ENCODE measurements at places on chromosomes 1 and 21. TPM values are rescaled to one million over a fixed set of nuclear protein-coding genes. Genes with fewer than 3 reads are reported as not detected.

- DNase-seq, result no peak
- H3K4me1 ChIP-seq, result peaks cover 37% of the 10 kb centered on the region
- no peak overlapping the region for H3K4me3 ChIP-seq
- H3K27ac ChIP-seq, result no peak overlapping the region
Observed at GRCh38 chr1:23526329-23527041, 4.5 kb downstream of the E2F2 start.

- H3K27ac ChIP-seq, result no peak overlapping the region
- H3K4me3 ChIP-seq, result no peak overlapping the region
- H3K4me1 ChIP-seq, result peaks cover 6% of the 10 kb centered on the region
- DNase-seq, result no peak
Observed at GRCh38 chr1:167165948-167166689, 54.6 kb upstream of the POU2F1 start.

- H3K27ac ChIP-seq, result no peak overlapping the region
- H3K4me1 ChIP-seq, result no peaks in the 10 kb centered on the region
- H3K36me3 ChIP-seq, result no peaks in the 10 kb centered on the region
- no peak for DNase-seq
- H3K4me3 ChIP-seq, result no peak overlapping the region
Observed at GRCh38 chr1:195754303-195754702, 853.9 kb downstream of the KCNT2 start.

- no peaks in the 10 kb centered on the region for H3K27me3 ChIP-seq
- peaks cover 23% of the 10 kb centered on the region for H3K4me1 ChIP-seq
- no peaks in the 10 kb centered on the region for H3K36me3 ChIP-seq
- no peak overlapping the region for H3K27ac ChIP-seq
- no peak for DNase-seq
Observed at GRCh38 chr1:8950309-8950708, 4.6 kb downstream of the CA6 start.

The ABCG1 gene
- polyA plus RNA-seq, result 16.1 TPM

- peak overlapping the region; percentile 87 for H3K4me3 ChIP-seq
- H3K27me3 ChIP-seq, result no peaks in the 10 kb centered on the region
- no peak for DNase-seq
- H3K4me1 ChIP-seq, result peaks cover 13% of the 10 kb centered on the region
Observed at GRCh38 chr1:153976819-153977249, 640 bp downstream of the JTB start.

GRCh38 chr1:167229719-167230385 is 9.2 kb downstream of the POU2F1 start:
- peaks cover 2% of the 10 kb centered on the region for H3K4me1 ChIP-seq
- no peak overlapping the region for H3K27ac ChIP-seq
- H3K27me3 ChIP-seq, result no peaks in the 10 kb centered on the region
- no peak overlapping the region for H3K4me3 ChIP-seq
- H3K36me3 ChIP-seq, result no peaks in the 10 kb centered on the region

The RBBP5 gene
- 14.0 TPM for polyA plus RNA-seq

DNA sequence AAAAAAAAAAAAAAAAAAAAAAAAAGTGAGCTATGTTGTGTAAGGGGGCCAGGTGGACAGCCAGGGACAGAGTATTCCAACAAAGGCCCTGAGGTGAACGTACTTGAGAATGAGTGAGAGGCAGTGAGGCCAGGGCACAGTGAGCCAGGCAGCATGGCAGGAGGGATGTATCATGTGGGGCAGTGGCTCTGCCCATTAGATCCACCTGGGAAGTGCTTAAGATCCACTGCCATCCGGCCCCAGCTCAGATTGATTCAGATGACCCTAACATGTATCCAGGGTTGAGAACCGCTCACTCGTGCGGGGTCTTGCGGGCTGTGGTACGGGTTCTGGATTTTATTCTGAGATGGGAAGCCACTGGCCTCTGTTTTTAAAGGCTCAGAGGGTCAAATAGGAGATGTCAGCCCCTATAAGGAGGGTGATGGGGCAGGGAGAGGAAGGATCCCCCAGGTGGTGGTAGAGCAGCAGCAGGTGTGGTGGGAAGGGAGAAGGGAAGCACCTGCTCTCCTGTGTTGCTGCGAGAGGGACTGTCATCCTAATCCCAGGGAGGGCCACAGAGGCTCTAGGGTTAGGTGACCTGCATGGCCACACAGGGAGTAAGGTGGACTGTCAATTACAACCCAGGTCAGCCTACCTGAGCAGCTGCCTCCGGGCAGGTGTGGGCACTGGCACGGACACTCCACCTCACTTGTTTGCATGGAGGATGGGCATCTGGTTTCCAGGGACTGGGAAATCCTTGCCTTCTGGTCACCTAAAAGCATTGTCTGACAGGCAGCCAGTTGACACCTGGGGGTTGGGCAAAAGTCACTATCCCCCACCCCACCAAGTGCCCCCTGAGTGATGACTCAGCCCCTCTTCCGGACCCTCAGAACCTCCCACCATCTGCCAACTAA is 31.6 kb downstream of the CDK18 start:
- H3K27ac ChIP-seq, result no peak overlapping the region
- no peak for DNase-seq
- H3K4me3 ChIP-seq, result no peak overlapping the region
- peaks cover 18% of the 10 kb centered on the region for H3K4me1 ChIP-seq

DNA sequence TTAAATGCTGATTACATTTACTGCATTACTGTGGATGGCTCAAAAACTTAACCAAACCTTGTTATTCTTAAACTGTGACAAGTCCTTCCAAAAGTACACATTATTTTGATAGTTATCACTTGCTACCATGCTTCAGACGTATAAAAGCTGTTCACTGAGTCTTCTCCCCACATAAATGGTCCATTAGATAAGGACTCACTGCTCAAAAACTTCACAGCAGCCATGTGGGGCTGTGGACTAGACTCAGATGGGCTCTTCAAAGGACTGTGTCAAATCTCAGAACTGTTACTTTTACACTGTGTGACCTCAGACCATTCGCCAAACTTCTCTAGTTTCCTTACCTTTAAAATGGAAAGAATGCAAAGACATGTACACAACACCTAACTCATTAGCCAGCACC is 11.6 kb downstream of the SCAF4 start:
- no peaks in the 10 kb centered on the region for H3K4me1 ChIP-seq
- no peak overlapping the region for H3K27ac ChIP-seq
- no peak overlapping the region for H3K4me3 ChIP-seq

The CYP4Z1 gene
- 1.3 TPM for polyA plus RNA-seq

The FCRL2 gene
- polyA plus RNA-seq, result not detected

The SIK1 gene
- 7.6 TPM for polyA plus RNA-seq

DNA sequence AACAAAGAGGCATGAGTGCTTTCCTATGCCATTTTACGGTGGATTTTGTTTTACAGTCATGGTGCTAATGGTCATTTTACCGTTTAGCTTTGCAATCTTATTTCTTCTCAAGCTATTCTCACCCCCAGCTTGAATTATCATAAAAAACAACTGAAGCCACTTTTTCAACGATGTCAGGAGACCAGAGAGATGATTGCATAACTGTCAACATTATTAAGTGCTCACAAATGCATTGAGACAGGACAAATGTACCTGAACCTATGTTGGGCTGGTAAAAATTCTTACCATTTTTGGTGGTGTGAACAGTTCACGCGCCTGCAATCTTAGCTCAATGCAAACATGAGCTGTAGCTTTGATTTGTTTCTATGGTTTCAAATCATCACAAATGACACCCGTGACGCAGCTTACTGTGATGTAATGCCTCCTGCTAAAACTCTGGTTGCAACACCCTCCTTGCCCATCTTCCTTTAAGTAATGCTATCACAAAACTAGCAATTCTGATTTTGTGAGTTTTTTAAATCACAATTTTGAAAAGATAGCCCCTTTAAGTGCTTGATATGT is 104.4 kb downstream of the UCHL5 start:
- DNase-seq, result no peak
- H3K4me1 ChIP-seq, result no peaks in the 10 kb centered on the region
- no peak overlapping the region for H3K27ac ChIP-seq
- H3K36me3 ChIP-seq, result no peaks in the 10 kb centered on the region
- H3K4me3 ChIP-seq, result no peak overlapping the region
- H3K27me3 ChIP-seq, result no peaks in the 10 kb centered on the region

The C1QC gene
- polyA plus RNA-seq, result 64.7 TPM

GRCh38 chr1:235357485-235358373 is 9.5 kb upstream of the TBCE start:
- no peaks in the 10 kb centered on the region for H3K4me1 ChIP-seq
- no peak overlapping the region for H3K27ac ChIP-seq
- DNase-seq, result no peak
- H3K27me3 ChIP-seq, result no peaks in the 10 kb centered on the region

The DNAH14 gene
- polyA plus RNA-seq, result 16.5 TPM

The FCRL4 gene
- not detected for polyA plus RNA-seq

The SLC19A2 gene
- 11.0 TPM for polyA plus RNA-seq

DNA sequence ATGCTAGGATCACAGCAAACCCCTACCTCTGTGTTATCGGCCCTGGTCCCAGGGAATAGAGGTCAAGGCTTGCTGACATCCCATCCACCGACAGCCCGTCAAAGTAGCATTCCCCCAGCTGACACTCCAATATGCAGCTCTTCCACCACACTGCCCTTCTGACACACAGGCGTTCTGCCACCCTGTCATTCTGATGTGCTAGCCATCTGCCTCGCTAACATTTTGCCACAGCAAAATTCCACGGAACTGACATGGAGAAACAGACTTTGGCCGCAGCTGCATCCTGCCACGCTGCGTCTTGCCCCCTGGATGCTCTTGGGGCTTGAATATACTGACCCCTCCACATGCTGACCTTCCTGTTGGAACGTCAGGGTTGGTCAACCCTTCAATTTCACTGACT is 163.2 kb upstream of the CSF3R start:
- peaks cover 15% of the 10 kb centered on the region for H3K4me1 ChIP-seq
- DNase-seq, result no peak
- no peak overlapping the region for H3K27ac ChIP-seq
- no peaks in the 10 kb centered on the region for H3K36me3 ChIP-seq
- H3K27me3 ChIP-seq, result no peaks in the 10 kb centered on the region
- no peak overlapping the region for H3K4me3 ChIP-seq

The NUAK2 gene
- 1.3 TPM for polyA plus RNA-seq

GRCh38 chr1:119482517-119483425 is 24.2 kb upstream of the HSD3B1 start:
- no peak overlapping the region for H3K27ac ChIP-seq
- no peaks in the 10 kb centered on the region for H3K4me1 ChIP-seq
- no peaks in the 10 kb centered on the region for H3K36me3 ChIP-seq
